ENCODE measurements at places on chromosomes 16 and 17.

DNA sequence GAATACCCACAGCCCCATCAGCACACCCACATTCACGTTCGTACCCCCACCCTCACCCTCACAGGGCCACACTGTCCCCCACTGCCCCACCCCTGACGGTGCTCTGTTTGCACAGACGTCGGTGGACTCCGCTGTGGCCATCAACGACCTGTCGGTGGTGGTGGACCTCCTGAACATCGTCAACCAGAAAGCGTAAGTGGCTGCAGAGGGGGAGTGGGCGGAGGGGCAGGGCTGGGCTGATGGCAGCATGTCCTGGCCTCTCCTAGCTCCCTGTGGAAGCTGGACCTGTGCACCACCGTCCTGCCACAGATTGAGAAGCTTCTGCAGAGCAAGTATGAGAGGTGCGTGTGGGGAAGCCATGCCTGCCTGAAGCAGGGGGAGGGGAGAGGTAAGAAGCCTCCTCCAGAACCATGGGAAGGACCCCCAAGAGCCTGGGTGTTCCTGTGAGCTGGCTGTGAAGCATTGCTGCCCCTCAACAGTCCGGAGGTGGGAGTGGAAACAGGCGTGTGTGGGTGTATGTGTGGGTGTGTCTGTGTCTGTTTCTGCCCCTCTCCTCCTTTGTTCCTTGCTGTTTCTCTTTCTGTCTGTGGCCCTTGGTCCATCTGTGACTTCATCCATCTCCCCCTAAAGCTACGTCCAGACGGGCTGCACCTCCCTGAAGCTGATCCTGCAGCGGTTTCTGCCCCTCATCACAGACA lies 20.3 kb downstream of the KATNB1 start:
- no peak for DNase-seq

DNA sequence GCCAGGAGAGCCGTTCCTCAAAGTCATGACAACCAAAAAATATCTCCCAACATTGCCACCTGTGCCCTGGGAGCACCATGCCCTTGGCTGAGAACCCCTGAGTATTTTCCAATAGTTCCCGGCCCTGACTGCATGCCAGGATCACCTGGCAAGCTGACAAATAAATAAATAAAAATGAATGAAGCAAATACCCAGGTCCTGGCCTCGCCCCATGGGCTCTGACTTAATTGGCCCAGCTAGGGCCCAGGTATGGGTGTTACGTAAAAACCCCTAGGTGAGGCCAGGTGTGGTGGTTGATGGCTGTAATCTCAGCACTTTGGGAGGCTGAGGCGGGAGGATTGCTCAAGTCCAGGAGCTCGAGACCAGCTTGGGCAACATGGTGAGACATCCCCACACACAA lies 2.7 kb upstream of the C16orf74 start:
- DNase-seq: no peak

- DNase-seq: no peak
Measured at GRCh38 chr16:77781091-77781490, 7.3 kb upstream of the VAT1L start.

DNA sequence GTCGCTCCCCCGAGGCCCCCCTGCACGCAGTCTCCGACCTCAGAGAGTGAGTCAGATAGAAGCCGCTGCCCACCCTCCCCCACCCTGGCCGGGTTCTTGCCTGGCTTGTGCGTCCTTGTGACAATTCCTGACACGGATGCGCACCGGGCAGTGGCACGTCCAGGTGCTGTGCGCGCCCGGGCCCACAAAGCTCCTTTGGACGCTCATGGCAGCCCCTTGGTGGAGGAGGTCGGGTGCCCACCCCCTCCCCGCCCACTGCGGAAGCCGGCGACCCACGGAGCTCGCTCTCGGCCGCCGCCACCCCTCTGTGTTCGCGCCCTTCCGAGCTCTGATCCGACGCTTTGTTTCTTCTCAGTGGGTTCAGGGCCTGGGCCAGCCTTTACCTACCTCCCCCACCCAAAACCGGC lies 662 bp upstream of the TUBB3 start:
- DNase-seq: no peak

DNA sequence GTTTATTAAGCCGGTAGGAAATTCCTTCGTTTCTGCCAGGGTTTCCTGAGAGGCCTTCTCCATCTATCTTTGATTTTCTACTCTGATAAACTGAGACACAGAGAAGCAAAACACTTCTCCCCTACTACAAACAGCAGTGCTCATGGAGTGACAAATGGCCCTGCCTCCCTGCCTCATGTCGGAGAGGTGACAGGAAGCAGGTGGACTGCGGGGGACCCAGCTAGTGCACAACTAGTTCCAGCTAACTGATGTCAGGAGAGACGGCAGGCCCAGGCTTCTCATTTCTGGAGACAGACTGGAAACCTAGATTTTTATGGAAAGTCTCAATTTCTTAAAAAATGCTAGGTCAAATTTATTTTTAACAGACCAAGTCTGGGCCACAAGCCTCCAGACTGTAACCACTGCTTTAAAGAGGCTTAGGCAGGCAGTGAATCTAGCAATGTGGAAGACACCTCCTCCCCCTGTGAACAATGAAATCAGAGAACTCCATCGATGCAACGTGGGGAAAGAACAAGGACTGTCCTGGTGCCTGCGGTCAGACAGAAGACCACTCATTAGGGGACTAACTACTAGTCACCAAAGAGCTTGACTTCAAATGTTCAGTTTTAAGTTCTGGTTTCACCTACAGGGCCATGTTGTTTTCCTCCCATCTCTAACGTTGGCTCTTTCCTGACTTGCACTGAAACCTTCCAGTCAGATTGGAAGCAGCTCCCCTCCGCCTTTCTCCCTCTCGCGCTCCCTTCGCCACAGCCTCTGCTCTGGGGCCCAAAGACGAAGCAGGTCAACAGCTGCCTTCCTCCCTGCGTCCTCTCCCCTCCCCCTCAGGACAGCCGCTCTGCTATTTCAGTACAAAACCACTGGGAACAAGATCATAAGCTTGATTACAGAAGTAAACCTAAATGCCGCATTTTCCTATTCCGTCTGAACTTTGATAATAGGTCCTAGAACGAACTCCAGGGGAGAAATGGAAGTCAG lies 17.6 kb downstream of the GTF3C1 start:
- DNase-seq: no peak

- no peak for DNase-seq
Measured at GRCh38 chr16:81180578-81180977, 57.9 kb upstream of the BCO1 start.

DNA sequence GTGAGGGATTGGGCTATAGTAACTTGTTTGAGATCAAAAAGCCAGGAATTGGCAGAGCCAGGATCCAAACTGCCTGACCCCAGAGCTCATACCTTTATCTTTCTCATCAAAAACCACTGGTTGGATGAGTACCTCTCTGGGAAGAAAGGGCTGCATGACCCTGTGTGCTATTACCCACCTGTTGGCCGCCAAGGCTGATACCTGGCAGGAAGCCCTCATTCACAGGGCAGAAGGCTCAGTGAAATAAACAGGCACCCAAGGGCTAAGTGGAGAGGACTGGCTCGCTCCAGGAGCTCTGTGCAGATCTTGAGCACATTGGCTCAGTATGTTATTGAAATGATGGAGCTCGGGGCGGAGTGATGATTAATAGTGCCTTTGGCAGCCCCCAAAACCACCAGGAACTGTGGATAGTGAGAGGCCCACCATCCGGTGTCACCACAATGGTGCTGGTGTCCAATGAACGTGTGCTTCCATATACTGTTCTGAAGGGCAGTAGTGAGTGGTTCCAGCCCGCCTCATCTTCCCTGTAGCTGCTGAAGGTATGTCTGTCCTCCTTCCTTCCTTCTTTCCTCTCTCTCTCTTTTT lies 197.6 kb downstream of the MSI2 start:
- no peak for DNase-seq
